ENCODE measurements at places on chromosomes 7 and 10.

DNA sequence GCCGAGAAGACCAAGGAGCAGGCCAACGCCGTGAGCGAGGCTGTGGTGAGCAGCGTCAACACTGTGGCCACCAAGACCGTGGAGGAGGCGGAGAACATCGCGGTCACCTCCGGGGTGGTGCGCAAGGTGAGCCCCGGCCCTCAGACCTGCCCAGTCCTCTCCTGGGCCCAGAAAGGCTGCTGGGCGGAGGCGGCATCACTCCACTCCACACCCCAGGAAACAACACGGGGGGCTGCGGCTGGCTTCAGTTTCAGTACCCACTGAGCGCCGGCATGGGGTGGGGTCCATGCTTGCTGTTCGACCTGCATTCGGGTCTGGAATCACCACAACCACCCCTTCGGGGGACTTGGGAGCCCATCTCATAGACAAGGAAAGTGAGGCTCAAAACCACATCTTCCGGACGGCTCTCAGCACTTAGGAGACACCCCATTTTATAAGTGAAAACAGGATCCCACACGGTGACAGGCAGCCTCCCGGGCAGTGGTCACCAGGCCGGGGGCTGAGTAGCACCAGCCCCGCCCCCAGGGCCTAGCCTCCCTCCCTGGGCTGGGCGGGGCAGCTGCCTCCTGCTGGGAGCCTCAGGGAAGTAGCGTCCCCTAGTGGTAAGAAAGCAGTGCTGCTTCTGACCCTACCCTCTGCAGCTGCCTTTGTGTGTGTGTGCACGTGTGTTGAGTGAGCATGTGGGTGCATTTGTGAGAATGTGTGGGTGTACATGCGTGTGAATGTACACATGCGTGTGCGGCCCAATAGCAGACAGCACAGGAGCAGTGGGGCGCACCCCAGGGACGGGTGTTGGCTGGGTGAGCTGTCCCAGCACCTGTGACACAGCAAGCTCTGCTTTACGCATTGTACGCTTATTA lies 1.8 kb downstream of the SNCG start:
- no peak for DNase-seq

- no peak for DNase-seq
Measured at GRCh38 chr10:6593241-6593671, 13.2 kb upstream of the PRKCQ start.

DNA sequence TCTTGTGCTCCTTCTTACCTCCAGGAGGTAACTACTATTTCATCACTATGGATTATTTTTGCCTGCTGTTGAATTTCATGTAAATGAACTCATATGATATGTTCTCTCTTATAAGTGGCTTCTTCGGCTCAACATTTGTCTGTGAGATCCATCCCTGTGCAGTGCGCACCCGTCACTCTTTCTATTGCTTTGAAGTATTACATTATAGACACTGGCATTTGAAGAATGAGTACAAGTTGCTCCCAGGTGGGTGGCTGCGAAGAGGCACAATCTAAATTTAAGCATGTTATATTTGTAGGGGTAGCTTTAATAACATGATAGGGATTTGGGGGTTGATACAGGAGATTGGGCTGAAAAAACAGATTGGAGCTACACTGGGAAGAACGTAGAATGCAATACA lies 809.7 kb downstream of the CCSER2 start:
- no peak for DNase-seq

GRCh38 chr7:147859033-147859432 lies 731.5 kb upstream of the C7orf33 start:
- no peak for DNase-seq

GRCh38 chr7:82429408-82429807 lies 14.2 kb downstream of the CACNA2D1 start:
- no peak for DNase-seq

DNA sequence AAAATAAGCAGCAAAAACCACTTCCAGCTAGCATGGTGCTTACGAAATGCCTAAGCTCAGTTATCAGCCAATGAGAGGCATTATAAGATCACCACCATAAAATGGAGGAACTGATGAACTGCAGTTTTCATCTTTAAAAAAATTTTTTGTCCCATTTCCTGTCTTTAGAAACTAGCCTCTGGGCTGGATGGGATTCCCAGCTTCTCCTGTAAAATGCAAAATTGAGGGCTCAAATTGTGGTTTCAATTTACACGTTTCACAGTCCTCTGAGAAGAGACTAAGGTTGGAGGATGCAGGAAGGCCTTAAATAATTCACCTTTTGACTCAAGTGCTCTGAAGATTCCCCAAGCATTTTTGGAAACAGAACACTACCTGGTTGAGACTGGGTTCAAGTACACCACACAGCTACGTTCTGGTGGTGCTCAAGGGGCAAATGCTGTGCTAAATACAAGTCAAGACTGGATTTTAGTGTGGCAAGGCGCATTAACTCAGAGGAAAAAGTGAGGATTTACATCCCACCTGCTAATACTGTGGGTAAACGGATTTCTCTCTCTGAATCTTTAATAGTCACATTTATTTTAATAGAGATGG lies 951 bp downstream of the ZNF25 start:
- DNase-seq: no peak

DNA sequence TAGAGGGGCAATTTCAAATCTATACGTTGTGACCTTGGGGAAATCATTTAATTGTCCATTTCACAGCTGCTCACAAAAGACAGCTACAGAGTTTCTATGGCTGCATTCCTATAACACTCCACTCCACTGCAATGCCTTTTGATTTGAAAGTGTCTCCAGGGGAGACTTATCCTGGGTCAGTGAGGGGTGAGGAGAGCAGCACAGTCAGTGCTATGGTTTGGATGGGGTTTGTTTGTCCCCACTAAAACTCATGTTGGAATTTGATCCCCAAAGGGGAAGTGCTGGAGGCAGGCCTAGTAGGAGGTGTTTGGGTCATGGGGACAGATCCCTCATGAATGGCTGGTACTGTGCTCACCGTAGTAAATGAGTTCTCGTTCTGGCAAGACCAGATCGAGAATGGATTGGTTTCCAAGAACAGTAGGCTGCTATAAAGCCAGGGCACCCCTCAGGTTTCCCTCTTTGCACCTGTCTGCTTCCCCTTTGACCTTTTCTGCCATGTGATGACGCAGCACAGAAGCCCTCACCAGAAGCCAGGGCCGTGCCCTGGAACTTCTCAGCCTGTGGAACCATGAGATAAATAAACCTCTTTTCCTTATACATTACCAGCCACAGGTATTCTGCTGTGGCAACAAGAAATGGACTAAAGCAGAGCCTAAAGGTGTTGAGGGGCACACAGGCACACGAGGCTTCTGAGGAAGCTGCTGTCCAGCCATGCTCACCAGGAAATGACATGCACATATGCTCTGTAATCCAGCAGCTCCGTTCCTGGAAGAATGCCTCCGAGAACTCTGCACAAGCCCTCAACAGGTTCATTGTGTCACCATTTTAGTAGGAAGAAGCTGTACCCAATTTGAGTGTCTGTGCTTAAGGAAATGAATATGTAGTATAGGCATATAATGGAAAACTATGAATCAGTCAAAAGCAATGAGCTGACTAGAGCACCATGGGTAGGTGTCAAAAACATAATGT lies 5.0 kb upstream of the PAPOLB start:
- DNase-seq: no peak

DNA sequence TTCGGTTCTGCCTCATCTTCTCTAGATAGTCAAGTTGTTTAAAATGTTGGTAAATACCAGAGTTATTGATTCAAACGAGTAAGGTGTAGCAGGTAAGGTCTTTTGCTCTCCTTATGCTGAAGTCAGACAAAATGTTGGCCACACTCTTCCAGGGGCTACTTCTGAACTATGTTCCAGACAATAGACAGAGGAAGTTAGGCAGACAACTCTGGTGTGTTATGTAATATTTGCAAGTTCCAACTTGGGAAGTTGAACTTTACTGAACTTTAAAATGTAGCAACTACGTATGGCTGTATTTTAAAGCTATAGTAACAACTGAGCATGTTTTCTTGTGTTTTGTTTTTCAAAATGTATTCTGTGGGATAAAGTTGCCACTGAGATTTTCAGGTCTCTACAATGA lies 125.7 kb upstream of the NEBL start:
- DNase-seq: no peak

DNA sequence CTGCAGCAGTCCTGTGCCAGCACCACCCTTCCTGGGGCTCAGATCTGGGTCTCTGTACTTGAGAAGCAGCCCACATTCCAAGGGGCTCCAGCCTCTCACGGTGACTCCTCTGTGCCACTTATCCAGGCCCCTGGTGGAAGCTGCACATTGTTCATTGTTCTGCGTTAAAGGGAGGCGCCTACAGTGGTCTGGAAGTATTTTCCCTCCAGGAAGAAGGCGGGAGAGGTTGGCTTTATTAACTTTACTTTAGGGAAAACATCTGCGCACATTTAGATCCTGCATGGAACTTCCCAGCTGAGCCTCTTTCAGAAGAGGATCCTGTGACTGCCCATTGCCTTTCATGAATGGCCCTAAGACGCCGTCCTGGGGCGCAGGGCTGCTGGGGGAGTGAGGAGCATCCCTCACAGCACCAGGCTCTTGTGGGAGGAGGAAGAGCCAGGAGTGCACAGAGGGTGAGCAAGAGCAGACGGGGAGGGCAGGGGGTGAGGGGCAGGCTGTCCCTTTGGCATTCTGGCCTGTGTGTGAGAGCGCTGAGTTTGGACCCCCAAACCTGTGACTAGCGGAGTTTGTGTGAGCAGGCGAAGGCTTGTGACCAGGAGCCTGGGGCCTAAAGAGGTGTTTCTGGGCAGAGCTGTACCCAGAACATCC lies 98.6 kb upstream of the BTBD16 start:
- no peak for DNase-seq

DNA sequence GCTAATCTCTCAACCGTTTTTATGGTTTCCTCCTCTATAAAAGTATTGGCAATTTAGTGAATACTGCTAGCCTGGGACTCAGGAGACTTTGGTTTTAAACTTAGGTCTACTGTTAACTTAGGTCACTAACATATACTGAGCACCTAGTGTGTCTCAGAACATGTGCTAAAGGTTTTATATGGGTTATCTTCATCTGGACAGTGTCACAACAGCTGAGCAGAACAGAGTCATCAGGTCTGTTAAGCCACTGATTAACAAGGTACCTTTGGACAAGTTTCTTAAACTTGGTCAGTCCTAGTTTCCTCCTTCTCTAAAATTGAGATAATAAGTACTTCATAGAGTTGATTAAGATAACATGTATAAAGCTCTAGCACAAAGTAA lies 30.6 kb downstream of the NET1 start:
- DNase-seq: no peak

DNA sequence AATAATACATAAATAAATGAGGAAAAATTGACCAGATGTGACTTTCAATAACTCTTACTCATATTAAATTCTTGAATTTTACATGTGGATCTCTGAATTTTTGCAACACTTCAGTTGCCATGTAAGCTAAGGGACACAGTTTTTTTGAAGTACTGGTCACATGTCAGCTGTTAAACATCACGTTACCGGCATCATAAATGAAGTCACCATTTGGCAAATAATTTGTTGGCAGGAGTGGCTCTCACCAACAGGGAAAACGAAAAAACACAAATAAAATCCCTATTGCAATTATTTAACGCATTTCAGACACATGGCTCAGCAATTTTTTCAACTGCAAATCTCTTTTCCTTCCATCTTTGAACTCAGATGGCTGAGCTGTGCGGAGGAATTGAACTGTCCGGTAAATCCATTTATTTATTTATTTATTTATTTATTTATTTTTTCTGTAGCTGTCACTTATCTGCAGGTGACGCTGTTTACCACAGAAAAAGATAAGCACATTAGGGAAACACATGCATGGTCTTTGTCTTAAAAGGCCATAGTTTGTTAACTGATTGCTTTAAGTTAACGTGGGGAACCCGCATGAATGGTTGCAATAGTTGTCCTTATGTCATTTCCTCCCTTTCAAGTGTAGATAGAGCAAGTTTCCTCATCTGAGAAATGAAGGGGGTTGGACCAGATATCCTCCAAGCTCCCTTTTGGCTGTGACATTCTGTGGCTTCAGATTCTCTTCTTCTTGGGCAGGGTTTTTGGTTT lies 64.7 kb upstream of the JAZF1 start:
- DNase-seq: no peak

GRCh38 chr10:122279725-122280141 lies 8.6 kb downstream of the BTBD16 start:
- DNase-seq: no peak

- no peak for DNase-seq
Measured at GRCh38 chr10:57917019-57917418, 350.7 kb downstream of the IPMK start.

All from activated naive CD8-positive, alpha-beta T cell treated with anti-CD3 and anti-CD28 coated beads, Interleukin-2, amount 50 U/mL, for 16 hours (primary cell).